Ureter (tissue), 1 donor: ENCODE measurements at places on chromosomes 4 and X. TPM values are rescaled to one million over a fixed set of nuclear protein-coding genes. Genes with fewer than 3 reads are reported as not detected.

PAGE2 gene
- total RNA-seq: not detected

NMU gene
- not detected for total RNA-seq

APELA gene
- not detected for total RNA-seq

NOCT gene
- total RNA-seq: 4.8 TPM

CD99L2 gene
- 30.5 TPM for total RNA-seq

RTL3 gene
- not detected for total RNA-seq

MPP1 gene
- 21.9 TPM for total RNA-seq

SAGE1 gene
- total RNA-seq: not detected

TRAM1L1 gene
- total RNA-seq: 4.6 TPM

PACRGL gene
- total RNA-seq: 36.9 TPM

FRG2 gene
- total RNA-seq: not detected

CLTRN gene
- 2.2 TPM for total RNA-seq

BTK gene
- 7.9 TPM for total RNA-seq
